Calu3 (cell line): ENCODE measurements at places on chromosomes 2 and 18. TPM values are rescaled to one million over a fixed set of nuclear protein-coding genes. Genes with fewer than 3 reads are reported as not detected.
A peak's percentile ranks its signal among the peaks of the same experiment; 100 is the strongest.

DNA sequence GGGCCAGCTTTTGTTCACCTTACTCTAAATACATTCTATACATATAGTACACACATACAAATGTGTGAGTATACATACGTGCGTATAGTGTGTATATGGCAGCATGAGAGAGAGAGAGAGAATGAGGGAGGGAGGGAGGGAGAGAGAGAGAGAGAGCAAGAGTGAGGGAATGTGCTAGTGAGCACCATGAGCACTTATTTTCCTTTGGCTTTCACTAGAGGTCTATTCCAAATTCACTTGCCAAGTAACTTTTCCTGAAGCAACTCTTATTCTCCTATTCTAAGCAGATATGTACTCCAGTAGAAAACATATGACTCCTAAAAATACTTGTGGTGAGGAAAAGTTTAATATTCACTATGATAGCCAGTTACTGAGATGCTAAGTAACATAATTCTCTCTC, 85.7 kb downstream of the COBLL1 start:
- DNase-seq: no peak

GRCh38 chr2:63058921-63059792, 8.5 kb downstream of the OTX1 start:
- DNase-seq: no peak

GRCh38 chr18:36296650-36297416, 680 bp upstream of the FHOD3 start:
- peak; percentile 83 for DNase-seq

- DNase-seq: no peak
Measured at GRCh38 chr2:43136876-43137275, 89.5 kb downstream of the ZFP36L2 start.

DNA sequence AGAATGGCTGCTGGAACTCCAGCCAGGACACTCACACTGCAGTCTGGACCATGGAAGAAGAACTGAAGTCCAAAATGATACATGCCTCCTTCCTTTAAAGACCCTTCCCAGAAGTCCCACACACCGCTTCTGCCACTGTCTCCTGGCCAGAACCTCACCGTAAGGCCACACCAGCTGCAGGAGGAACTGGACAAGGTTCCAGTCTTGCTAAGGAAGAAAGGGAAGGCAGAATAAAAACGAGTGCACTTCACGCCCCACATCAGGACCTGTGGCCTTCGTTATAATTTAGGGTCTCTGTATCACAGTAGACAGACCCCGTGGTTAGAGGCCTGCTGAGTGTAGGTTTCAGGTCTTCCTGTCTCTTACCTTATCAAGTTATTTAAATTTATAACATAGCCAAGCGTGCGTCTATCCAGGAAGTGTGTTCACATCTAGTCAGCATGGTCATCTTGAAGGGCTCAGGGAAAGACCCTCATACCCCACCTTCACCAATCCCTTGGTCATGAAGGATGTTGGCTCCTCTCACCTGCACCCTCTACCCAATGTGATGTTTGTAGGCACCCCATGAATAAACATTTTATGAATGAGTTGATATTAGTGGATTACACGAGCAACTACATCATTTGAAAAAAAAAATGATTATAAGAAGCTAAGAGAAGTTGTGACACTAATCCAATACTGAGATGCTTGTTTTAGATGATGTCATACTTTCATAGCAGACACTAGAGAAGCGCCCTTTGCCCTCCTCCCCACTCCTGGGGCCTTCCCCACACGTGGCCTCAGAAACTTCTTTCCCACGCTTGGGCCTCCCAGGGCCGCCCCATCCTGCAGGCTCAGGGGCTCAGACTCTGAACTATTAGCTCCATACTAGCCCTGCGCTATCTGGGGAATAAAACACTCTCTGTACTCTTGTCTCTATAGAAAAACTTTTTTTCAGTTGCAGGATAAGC, 157.6 kb downstream of the FAM210A start:
- no peak for DNase-seq

DNA sequence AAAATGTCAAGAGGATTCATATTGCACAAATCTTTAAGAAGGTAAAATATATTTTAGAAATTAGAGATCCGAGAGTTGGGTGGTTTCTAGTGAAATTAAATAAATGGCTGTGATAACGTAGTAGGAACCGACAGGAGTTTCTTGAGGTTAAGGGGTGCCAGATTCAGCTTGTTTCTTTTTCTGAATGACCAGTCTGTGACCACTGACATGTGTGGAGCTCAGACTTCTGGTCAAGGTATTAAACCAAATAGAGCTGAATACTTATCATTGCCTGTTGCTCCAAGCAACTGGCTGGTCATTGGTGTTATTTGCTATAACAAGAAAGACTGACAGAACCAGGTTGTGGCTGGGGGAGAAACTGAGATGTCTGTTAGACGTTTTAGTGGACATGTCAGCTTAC, 408.2 kb upstream of the HS6ST1 start:
- DNase-seq: no peak

The POTEC gene
- total RNA-seq: not detected in 2 replicates

The MLPH gene
- total RNA-seq: 39.8 and 47.2 TPM in 2 replicates

The ACKR3 gene
- 8.8 and 9.5 TPM in 2 replicates for total RNA-seq

The FOXI3 gene
- not detected in 2 replicates for total RNA-seq

The REG1A gene
- total RNA-seq: not detected in 2 replicates

The SPP2 gene
- total RNA-seq: not detected in 2 replicates

The DYNAP gene
- total RNA-seq: not detected in 2 replicates
